ENCODE measurements at places on chromosomes 3 and 15.

DNA sequence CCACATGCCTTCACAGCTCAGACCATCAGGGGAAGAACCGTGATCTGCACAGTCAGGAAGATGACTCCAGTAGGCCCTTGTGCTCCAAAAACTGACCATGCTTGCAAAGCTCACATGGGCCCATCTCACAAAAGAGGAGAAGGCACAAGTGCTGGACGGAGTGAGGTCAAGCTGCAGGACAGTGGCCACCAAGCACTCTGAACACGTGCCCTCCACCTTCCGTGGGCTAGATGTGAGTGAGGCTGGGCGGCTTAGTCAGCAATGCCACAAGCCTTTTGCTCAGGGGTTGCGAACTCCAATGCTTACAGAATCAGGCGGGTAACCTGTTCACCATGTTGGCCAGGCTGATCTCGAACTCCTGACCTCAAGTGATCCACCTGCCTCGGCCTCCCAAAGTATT lies 70.9 kb downstream of the SCN5A start:
- DNase-seq = no peak

GRCh38 chr3:126422571-126423091 lies 27.9 kb downstream of the CFAP100 start:
- DNase-seq = no peak

GRCh38 chr3:78765671-78766485 lies 1001.9 kb downstream of the ROBO1 start:
- no peak for DNase-seq

GRCh38 chr15:94057305-94057704 lies 174.1 kb upstream of the MCTP2 start:
- DNase-seq = no peak

DNA sequence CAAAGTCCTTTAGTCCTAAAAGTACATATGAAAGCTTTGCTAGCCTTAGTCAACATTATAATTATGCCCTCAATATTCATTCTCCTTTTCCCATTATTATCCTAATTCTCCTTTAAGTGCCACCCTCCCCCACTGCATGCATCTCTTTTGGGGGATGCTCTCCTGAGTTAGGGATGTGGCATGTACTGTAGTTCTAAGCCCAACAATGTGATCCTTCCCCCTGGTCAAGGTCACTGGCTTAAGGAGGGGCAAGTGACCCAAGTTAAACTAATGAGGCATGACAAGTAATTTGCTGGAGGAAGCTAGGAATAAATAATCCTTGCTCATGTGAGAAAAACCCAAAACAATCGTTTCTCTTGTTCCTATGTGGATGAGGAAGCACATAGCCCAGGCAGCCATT lies 343.9 kb upstream of the SUCLG2 start:
- no peak for DNase-seq

- DNase-seq = peak; percentile 38
Measured at GRCh38 chr3:52831500-52832301, 1.2 kb upstream of the ITIH4 start.

GRCh38 chr3:54954022-54954421 lies 26.2 kb upstream of the LRTM1 start:
- no peak for DNase-seq

- no peak for DNase-seq
Measured at GRCh38 chr3:138950006-138950644, 3.1 kb downstream of the FOXL2NB start.

- peak; percentile 44 for DNase-seq
Measured at GRCh38 chr15:78077053-78077870, at the start of gene TBC1D2B. Gene TBC1D2B, minus strand, starts transcription at chr15:78077711. Its CDS starts 59 bp downstream, at chr15:78077652.

DNA sequence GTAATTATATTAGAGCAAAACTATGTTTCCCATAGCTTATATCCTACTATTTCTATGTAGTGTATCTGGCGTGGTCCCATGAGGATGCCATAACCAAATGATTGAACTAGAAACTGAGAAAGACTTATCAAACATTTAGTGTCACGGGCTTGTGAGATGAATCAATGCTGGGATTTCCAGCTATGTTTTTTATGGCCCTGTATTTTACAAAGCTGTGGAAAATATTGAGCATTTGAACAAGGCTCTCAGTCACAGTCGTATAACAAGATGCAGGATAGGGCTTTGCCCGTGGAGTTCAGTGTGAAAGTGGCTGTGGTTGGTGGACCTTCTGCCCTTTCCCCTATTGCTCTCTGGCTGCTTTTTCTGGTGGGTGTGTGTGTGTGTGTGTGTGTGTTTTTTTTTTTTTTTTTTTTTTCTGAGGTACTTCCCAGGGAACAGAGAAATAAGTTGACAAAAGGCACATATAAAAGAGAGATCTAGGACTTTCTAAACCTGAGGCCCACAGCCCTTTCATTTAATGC lies 60.7 kb downstream of the CACNA1D start:
- no peak for DNase-seq

GRCh38 chr3:170007031-170007663 lies 30.6 kb upstream of the GPR160 start:
- DNase-seq = no peak

DNA sequence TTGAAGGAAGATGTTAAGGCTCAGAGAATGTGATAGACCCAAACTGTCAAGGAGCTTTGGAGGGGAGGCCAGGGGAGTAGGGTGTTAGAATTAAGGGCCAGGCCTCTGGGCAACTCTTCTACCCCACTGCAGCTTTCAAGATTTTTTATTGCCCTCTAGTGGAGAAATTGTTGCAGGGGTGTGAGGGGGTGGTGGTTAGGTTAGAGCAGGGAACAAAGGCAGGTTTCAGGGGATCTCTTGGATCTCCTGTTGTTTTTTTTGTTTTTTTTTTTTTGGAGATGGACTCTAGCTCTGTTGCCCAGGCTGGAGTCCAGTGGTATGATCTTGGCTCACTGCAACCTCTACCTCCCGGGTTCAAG lies 1.4 kb upstream of the SEC13 start:
- peak; percentile 56 for DNase-seq

GRCh38 chr3:129548104-129548965 lies 5.4 kb downstream of the H1-8 start:
- DNase-seq = no peak

- DNase-seq = no peak
Measured at GRCh38 chr3:15616053-15616452, 14.5 kb downstream of the BTD start.
